Activated T-helper 1 cell treated with Interleukin-2 at 50 U/mL for 16 hours (primary cell): ENCODE measurements at places on chromosomes 7 and 10.

GRCh38 chr10:17523246-17523753, 68.9 kb upstream of the ST8SIA6 start:
- no peak for DNase-seq

GRCh38 chr7:52233248-52233647, 802.2 kb upstream of the POM121L12 start:
- no peak for DNase-seq

DNA sequence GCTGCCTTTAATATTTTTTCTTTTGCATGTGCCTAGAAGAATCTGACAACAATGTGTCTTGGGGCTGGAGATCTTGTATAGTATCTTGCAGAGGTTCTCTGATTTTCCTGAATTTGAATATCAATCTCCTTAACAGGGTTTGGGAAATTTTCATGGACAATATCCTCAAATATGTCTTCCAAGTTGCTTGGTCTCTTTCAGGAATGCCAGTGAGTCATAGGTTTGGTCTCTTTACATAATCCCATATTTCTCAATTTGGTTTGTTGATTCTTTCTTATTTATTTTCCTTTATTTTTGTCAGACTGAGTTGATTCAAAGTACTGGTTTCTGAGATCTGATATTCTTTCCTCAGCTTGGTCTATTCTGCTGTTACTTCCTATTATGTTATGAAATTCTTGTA, 208.7 kb upstream of the GLI3 start:
- no peak for DNase-seq

DNA sequence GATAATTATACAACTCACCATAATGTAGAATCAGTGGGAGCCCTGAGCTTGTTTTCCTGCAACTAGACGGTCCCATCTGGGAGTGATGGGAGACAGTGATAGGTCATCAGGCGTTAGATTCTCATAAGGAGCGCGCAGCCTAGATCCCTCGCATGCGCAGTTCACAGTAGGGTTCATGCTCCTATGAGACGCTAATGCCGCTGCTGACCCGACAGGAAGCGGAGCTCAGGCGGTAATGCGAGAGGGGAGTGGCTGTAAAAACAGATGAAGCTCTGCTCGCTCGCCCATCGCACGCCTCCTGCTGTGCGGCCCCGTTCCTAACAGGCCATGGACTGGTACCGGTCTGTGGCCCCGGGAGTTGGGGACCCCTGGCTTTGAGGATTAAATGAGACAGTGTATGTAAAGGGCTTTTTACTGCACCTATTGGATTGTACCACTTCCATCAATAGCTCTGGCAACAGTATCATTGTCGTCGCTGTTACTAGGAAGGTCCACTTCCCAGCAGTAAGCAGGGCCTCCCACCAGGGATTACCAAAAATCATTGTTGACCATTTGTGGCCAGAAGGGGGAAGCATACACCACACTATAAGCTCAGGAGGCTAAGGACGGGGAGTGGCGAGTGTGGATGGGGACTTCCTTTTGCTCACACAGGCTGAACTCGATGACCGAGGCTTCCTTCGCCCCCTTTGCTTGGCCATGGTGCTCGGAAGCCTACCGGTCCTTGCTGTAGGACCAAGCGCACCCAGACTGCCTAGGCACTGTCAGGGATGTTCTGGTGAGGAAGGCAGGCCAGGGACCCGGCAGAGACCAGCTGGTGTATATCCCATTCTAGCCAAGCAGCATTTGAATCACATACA, 26.4 kb downstream of the AKR1B1 start:
- peak; percentile 48 for DNase-seq

DNA sequence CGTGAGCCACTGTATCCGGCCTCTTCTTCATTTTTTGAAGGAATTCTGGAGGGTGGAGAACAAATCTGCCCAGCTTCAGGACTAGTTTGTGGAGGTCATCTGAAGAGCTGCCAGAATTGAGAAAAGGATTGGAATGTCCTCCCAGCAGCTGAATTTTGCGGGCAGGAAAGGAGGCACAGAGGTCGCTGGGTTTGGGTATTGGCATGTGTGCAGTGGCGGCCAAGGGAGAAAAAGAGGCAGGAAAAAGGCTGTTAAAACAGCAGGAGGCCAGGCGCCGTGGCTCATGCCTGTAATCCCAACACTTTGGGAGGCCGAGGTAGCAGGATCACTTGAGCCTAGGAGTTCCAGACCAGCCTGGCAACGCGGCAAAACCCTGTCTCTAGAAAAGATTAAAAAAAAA, 80.4 kb downstream of the HIP1 start:
- no peak for DNase-seq

DNA sequence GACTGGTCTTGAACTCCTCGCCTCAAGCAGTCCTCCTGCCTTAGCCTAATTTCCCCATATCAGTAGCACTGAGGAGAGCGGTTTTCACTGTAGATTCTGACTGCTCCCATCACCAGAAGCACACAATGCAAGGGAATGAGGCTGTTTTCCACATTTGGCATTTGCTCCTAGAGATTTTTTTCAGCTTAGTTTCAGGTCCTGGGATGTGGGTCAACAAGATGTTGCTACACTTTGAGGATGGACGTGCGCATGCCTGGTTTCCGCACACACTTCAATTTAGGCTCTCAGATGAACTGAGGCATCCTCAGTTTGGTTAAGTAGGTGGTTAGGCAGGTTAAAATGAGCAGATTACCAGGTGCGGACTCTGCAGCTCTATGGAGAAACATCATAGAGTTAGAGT, 287.1 kb upstream of the LYZL1 start:
- no peak for DNase-seq

GRCh38 chr10:117419159-117419558, 43.9 kb upstream of the PDZD8 start:
- no peak for DNase-seq

- DNase-seq: no peak
Measured at GRCh38 chr7:125193263-125193662, 263.6 kb upstream of the POT1 start.

GRCh38 chr7:75762350-75762917, 9.6 kb downstream of the CCL26 start:
- DNase-seq: no peak
